ENCODE measurements at places on chromosomes 7 and 10. TPM values are rescaled to one million over a fixed set of nuclear protein-coding genes. Genes with fewer than 3 reads are reported as not detected.

Gene TMEM236
- 0.06 TPM for total RNA-seq

- H3K27ac ChIP-seq, result no peak overlapping the region
- H3K4me1 ChIP-seq, result no peaks in the 10 kb centered on the region
- no peak for DNase-seq
- no peaks in the 10 kb centered on the region for H3K27me3 ChIP-seq
Measured at GRCh38 chr10:25808372-25808771, 125.7 kb upstream of the MYO3A start.

GRCh38 chr7:88888684-88889083 is 93.1 kb upstream of the TEX47 start:
- no peaks in the 10 kb centered on the region for H3K36me3 ChIP-seq
- H3K27me3 ChIP-seq, result no peaks in the 10 kb centered on the region
- H3K4me1 ChIP-seq, result no peaks in the 10 kb centered on the region
- no peak overlapping the region for H3K27ac ChIP-seq
- H3K4me3 ChIP-seq, result no peak overlapping the region
- DNase-seq, result no peak

DNA sequence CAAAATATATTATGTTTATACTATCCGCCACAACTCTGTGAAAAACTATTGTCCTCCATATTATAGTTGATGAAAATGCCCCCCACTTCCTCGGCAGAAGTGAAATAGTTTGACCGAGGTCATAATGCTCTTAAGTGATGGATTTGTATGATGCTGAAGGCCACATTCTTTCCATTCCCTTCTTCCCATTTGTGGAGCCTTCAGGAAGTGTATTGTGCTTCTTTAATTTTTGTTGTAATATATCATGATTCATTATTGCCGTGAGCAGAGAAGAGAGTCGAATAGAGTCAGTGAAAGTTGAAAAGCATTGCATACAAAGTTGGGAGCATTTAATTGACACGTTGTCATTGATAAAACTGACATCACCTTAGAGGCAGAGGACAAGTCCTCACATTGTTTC is 460.3 kb downstream of the SUGCT start:
- H3K27ac ChIP-seq, result no peak overlapping the region
- peaks cover 4% of the 10 kb centered on the region for H3K4me1 ChIP-seq
- no peaks in the 10 kb centered on the region for H3K27me3 ChIP-seq
- H3K36me3 ChIP-seq, result no peaks in the 10 kb centered on the region

DNA sequence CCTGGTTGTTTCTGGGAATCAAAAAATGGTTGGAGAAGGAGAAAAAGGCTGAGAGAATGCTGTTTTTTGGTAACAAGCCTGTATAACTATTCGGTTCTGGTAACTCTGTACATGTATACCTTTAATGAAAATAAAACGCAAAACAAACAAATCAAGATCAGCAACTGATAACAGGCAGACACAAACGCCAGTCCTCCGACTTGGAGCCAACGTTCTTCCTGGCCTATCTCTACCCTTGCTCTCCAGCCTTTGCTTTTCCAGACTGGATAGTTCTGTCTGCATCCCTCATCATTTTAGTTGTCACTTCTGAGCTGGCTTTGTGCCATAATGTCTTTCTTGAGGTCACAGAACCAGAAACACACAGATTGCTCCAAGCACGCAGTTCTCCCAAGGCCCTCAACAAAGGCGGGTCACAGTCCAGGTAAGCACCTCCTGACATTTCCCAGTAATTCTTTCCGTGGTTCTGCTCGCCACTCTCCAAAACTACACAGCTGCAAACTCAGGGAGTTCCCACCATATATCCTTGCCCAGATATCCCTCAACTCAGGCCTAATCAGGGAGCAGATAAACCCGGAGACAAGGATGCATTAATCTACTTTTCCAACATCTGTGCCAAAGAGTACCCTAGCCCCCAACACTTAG is 20.2 kb downstream of the HIP1 start:
- H3K4me3 ChIP-seq, result no peak overlapping the region
- H3K36me3 ChIP-seq, result no peaks in the 10 kb centered on the region
- DNase-seq, result no peak
- no peaks in the 10 kb centered on the region for H3K4me1 ChIP-seq
- H3K27me3 ChIP-seq, result no peaks in the 10 kb centered on the region

DNA sequence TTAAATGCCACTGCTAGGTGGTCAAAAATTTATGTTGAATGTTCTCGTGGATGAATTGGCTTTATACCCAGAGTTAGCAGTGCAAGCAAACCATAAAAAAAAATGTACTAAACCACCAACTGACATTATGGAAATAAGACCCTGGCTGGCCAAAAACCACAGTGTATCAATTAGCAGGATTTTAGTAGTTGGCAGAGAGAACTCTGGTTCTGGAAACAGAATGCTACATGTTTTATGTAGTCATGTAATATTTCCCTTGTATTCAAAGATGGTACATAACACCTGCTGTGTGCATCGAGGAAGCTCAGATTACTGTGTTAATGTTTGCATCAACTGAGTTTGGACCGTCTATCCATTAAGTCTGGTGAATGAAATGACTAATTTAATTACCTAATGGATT is 618.5 kb downstream of the CCSER2 start:
- H3K36me3 ChIP-seq, result no peaks in the 10 kb centered on the region
- H3K4me1 ChIP-seq, result no peaks in the 10 kb centered on the region
- no peak for DNase-seq
- H3K27ac ChIP-seq, result no peak overlapping the region

GRCh38 chr7:99984593-99984992 is 8.8 kb upstream of the AZGP1 start:
- H3K4me1 ChIP-seq, result no peaks in the 10 kb centered on the region
- H3K27me3 ChIP-seq, result peaks cover 24% of the 10 kb centered on the region
- H3K36me3 ChIP-seq, result no peaks in the 10 kb centered on the region
- H3K4me3 ChIP-seq, result no peak overlapping the region
- H3K27ac ChIP-seq, result no peak overlapping the region
- DNase-seq, result no peak

- DNase-seq, result no peak
- H3K27ac ChIP-seq, result no peak overlapping the region
- H3K27me3 ChIP-seq, result no peaks in the 10 kb centered on the region
- H3K4me1 ChIP-seq, result no peaks in the 10 kb centered on the region
Measured at GRCh38 chr10:10096296-10096695, 921.4 kb upstream of the CELF2 start.

- H3K27ac ChIP-seq, result no peak overlapping the region
- no peaks in the 10 kb centered on the region for H3K4me1 ChIP-seq
- H3K36me3 ChIP-seq, result no peaks in the 10 kb centered on the region
Measured at GRCh38 chr7:90605055-90605454, 8.9 kb downstream of the CDK14 start.

Gene TRAPPC14
- total RNA-seq, result 43.5 TPM

DNA sequence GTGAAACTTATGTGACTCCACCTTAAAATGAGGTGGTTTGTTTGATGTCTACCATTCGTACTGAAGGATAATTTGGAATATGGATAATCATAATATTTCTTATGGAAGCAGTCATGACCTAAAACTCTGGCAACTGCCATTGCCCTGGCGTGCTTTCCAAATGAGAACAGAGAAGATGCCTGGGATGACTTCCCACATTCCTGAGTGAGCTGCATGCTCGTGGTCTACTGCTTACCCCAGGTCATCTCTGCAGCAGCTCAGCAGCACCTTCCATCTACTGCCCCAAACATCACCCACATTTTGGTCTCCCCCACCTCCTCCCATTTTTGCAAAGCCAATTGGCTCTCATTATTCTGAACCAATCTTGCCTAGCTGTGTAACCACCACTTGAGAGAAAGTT is 40.1 kb downstream of the LYZL1 start:
- H3K27ac ChIP-seq, result no peak overlapping the region
- no peaks in the 10 kb centered on the region for H3K4me1 ChIP-seq
- no peak overlapping the region for H3K4me3 ChIP-seq
- peaks cover 8% of the 10 kb centered on the region for H3K27me3 ChIP-seq
- no peaks in the 10 kb centered on the region for H3K36me3 ChIP-seq

Gene BPGM
- 18.6 TPM for total RNA-seq

GRCh38 chr7:122255454-122255853 is 49.1 kb downstream of the FEZF1 start:
- H3K4me3 ChIP-seq, result no peak overlapping the region
- no peak overlapping the region for H3K27ac ChIP-seq
- no peaks in the 10 kb centered on the region for H3K36me3 ChIP-seq
- no peak for DNase-seq

GRCh38 chr10:52678611-52679010 is 94.0 kb downstream of the MBL2 start:
- no peaks in the 10 kb centered on the region for H3K4me1 ChIP-seq
- no peaks in the 10 kb centered on the region for H3K27me3 ChIP-seq
- no peak overlapping the region for H3K27ac ChIP-seq
- no peaks in the 10 kb centered on the region for H3K36me3 ChIP-seq
- no peak overlapping the region for H3K4me3 ChIP-seq

DNA sequence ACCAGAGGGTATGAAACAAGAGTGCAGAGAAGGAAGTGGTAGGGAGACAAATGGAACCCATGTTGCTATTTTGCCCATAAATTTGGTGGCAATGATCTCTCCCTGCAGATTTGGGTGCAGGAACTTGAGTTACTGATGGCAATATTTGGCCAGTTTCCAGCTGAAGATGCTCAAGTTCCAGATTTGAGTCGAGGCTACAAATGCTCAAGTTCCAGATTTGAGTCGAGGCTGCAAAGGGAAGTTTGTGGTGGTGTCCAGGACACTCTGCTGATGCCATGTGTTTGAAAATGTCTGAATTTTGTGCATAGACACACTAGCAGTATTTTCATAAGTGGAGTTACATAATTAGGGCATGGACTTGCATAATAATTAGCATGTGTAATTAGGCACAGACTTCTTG is 40.8 kb downstream of the TBXAS1 start:
- H3K27me3 ChIP-seq, result peaks cover 16% of the 10 kb centered on the region
- H3K4me1 ChIP-seq, result peaks cover 5% of the 10 kb centered on the region
- DNase-seq, result peak; percentile 15
- H3K4me3 ChIP-seq, result no peak overlapping the region
- H3K27ac ChIP-seq, result no peak overlapping the region
- H3K36me3 ChIP-seq, result no peaks in the 10 kb centered on the region

DNA sequence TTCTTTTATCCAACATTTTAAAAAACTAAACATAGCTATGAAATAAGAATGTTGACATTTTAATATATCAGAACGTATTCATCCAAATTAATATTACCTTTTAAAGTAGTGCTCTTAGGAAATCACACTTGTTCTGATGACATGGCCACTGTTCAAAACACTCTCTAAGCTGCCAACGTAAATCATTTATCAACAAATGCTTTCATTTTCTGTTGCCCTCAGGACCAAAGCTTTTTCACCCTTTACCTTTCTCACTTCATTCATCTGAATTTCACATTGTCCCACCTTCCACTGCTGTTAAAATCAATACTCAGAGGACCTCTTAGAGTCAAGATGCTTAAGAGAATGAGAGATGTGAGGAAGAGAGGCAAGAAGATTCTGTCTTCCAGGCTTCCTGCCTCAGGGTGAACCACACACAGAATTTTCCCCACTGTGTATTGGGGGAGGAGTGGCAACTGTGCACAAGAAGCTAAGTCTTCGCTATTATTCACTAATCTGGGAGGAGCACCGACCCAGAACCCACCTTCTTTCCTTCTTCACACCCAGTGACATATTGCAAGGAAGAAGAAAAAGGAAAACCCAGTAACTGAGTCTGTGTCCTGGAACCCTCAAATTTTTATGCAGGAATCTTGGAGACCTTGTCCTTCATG is 21.0 kb downstream of the HIBADH start:
- peak overlapping the region; percentile 34 for H3K27ac ChIP-seq
- no peak for DNase-seq
- peak overlapping the region; percentile 49 for H3K4me3 ChIP-seq
- no peaks in the 10 kb centered on the region for H3K27me3 ChIP-seq
- peaks cover 16% of the 10 kb centered on the region for H3K4me1 ChIP-seq
- peaks cover 15% of the 10 kb centered on the region for H3K36me3 ChIP-seq

Gene PHYHIPL
- not detected for total RNA-seq

- no peak for DNase-seq
- H3K4me3 ChIP-seq, result no peak overlapping the region
Measured at GRCh38 chr7:140200061-140200989, 23.5 kb upstream of the KDM7A start.
